ENCODE measurements at places on chromosomes 1 and 21.

GRCh38 chr1:168939947-168940223 is 166.6 kb upstream of the ATP1B1 start:
- DNase-seq = no peak

- no peak for DNase-seq
Observed at GRCh38 chr21:36100971-36101641, 31.3 kb downstream of the CBR1 start.

GRCh38 chr1:225919906-225920305 is 4.1 kb downstream of the PYCR2 start:
- no peak for DNase-seq

DNA sequence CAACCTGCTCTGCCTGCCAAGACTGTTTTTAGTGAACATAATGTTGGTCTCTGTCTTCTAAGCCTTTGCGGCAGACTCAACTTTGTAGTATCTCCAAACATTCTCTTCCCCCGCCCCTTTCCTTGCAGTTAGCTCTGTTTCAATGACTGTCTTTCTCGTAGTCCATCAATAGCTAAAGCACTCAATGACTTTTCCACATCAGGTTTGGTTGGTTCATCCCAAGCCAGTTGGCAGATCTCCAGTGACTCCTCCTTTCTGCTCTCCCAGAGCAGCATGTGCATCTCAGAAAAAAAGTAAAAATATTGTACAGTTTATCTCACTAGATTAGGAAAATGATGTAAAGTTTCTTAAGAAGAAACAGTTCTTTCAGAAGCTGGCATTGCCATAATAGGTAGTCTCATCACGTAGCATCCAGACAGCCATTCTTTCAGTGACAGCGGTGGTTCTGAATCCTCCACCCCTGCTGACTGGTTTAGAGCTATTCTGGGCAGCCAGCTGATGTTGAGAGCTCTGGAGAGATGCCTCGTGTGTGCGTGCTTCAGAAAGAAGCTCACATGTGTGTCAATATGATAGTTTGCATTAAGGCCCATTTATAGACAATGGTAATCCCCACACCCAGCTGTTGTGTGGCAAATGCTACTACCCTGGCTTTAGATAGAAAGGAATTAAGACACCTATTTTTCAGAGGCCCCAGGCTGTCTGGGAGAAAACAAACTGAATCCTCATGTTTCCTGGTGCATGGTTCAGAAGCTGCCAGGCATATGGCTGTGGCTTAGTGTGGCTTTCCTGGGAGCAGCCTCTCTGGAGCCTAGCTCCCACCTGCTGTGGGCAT is 53.2 kb downstream of the CNN3 start:
- no peak for DNase-seq

- no peak for DNase-seq
Observed at GRCh38 chr1:67892476-67893125, 59.3 kb upstream of the GNG12 start.

- DNase-seq = no peak
Observed at GRCh38 chr1:9561429-9561828, 22.2 kb downstream of the SLC25A33 start.

DNA sequence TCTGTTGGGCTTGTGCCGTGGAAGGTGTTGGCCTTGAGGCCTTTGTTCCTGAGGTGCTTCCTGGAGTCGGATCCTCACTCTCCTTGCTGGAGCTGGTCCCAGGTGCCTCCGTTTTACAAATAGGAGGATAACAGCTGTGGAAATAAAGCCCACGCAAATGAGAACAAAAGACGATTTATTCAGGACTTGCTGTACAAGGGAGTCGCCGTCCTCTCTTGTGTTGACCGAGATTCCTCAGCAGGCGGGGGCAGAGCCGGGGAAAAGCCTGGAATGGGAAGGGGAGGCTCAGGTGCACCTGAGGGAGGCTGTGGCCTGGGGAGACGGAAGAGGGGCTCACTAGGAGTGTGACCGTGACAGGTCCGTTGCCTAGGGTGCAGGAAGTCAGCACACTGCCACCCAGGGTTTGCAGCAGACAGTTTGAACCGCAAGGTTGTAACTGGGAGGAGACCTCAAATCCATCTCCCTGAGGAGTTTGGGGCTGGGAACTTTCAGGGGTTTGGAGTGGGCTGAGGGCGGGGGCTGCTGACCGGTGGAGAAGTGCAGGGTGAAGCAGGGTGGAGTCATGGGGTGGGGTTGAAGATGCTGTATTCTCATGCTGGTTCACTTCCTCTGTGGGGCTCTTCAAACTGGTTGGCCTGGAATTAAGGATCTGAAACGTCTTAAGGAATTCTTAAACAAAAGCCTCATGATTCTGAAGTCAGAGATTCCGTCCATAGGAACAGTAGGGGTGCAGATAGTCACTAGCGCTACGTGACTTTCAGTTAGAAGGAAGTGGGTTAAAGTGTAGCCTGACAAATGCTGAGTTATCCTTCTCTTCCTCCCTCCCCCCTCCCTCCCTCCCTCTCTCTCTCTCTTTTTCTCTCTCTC is 2.6 kb upstream of the CSTB start:
- no peak for DNase-seq

- no peak for DNase-seq
Observed at GRCh38 chr21:44751799-44752636, 40.6 kb upstream of the TSPEAR start.

GRCh38 chr1:43914576-43915525 is 18.8 kb upstream of the ARTN start:
- no peak for DNase-seq

DNA sequence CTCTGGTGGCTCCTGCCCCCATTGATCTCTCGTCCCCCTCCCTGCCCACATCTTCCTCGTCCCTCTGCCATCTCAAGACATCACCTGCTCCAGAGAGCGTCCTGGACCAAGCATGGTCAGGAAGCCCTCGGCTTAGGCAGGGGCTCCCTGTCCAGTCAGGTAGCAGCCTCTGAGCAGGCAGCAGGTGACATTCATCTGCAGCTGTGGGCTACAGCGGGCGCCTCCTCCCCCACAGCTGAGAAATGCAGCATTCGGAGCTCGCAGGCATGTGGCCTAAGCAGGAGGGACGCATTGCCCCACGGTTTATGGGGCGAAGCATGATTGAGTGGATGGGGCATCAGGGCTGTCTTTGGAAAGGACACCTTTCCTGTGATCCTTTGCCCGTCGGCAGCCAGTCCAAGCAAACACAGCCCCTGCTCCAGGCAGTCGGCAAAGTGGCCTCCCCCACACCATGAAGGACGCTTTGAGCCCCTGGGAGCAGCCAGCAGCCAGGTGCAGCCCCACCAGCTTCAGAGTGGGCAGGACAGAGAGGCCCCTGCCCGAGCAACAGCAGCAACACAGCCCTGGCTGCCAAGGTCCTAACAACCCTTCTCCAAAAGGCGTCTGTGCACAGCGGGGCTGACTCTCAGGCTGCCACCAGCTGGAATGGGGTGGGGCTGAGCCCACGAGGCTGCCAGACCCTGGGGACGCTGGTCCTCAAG is 234.1 kb upstream of the VAMP3 start:
- DNase-seq = no peak

GRCh38 chr1:18948913-18949685 is 7.4 kb downstream of the IFFO2 start:
- DNase-seq = no peak

DNA sequence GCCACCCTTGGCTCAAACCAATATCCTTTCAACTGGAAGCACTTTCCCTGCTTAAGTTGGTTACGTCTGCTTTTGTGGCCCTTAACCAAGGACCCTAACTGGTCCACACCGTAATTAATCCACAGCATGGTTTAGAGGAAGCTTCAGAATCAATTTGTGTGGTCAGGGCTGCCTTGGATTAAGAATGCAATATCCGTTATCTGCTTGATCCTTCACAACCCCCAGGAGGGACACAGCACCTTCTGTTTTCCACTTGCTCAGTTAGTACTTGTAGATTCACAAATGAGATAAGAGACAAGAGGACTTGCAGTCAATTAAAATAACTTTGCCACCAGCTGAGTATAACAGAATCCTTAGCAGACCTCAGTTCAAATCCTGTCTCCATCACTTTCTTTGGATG is 56.9 kb upstream of the LRP8 start:
- DNase-seq = no peak

- no peak for DNase-seq
Observed at GRCh38 chr21:15631342-15631741, 98.4 kb upstream of the USP25 start.

GRCh38 chr1:36924282-36924811 is 110.0 kb downstream of the GRIK3 start:
- no peak for DNase-seq

DNA sequence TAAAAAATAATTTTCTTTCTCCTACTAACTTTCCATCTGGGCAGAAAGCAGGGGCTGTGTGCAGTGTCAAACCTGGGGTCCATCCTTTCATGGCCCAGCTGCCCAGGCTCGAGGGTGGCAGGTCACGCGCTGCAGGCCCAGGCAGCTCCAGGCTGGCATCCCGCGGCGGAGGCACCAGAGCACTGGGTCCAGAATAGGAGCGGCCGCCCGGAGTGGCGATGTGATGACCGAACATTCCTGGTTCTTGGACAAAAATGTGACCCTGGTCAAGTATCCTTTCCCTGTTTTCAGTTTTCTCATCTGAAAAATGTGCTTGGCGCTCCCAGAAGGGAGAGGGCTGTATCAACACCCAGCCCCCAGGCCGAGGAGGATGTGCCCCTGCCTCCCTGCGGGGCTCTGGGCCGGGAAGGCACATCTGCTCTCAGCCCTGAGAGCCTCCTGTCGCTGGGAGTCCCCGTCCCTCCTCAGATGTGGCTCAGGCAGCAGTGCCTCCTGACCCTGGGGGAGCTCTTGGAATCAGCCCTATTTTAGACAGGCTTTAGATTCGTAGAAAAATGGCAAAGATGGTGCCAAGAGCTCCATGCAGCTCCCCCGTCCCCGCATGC is 29.3 kb downstream of the SLX9 start:
- DNase-seq = no peak

DNA sequence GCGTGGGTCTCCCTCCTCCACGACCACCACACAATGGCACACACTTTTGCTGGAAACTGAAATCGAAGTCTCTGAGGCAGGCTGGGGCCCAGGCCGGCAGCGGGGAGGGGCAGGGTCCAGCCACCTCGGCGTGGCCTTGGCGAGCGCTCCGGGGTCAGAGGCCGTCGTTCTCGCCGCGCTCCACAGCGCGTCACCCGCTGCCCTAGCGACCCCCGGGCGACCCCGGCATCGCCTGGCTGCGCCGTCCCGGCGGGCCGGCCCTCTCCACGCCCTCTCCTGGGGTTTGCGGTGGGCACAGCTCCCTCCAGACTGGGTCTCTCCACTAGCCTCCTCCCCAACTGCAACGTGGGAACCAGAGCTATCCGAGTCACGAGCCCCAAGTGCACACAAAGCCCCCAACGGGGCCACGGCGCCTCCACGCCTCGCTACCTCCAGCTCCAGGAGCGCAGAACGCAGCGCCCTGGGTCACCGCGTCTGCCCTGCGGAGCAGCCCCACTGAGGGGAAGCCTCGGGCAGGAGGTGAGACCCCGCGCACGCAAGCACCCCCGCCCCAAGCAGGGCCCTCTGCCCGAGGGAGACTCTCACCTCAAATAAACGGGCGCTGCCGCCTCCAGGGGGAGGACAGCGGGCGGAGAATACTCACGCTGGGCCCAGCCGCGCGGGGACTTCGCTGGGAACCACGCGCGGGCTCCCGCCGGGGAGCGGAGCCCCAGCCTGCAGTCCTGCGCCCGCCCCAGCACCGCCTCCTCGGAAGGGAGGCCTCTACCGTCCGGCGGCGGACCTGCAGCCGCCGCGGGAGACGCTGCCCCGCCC is 134.0 kb upstream of the BARHL2 start:
- peak; percentile 41 for DNase-seq

GRCh38 chr1:47439017-47439818 is 1.4 kb downstream of the FOXD2 start:
- no peak for DNase-seq

DNA sequence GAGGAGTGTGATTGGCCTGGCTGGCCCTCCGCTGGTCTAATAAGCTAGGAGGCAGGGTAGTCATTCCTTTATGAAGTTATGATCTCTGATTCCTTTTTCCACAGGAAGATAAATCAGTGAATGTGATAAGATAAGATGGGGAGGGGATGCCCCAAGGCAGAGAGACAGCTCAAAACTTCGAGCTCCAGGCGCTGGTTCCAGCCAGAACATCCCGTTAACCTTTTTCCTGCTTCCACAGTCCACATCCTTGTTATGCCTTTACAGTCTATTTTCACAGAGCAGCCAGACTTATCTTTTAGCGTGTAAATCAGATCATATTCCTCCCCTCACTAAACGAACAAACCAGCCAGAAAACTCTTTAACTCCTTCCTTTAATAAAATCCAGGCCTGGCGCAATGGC is 38.5 kb upstream of the BMP8B start:
- DNase-seq = no peak

DNA sequence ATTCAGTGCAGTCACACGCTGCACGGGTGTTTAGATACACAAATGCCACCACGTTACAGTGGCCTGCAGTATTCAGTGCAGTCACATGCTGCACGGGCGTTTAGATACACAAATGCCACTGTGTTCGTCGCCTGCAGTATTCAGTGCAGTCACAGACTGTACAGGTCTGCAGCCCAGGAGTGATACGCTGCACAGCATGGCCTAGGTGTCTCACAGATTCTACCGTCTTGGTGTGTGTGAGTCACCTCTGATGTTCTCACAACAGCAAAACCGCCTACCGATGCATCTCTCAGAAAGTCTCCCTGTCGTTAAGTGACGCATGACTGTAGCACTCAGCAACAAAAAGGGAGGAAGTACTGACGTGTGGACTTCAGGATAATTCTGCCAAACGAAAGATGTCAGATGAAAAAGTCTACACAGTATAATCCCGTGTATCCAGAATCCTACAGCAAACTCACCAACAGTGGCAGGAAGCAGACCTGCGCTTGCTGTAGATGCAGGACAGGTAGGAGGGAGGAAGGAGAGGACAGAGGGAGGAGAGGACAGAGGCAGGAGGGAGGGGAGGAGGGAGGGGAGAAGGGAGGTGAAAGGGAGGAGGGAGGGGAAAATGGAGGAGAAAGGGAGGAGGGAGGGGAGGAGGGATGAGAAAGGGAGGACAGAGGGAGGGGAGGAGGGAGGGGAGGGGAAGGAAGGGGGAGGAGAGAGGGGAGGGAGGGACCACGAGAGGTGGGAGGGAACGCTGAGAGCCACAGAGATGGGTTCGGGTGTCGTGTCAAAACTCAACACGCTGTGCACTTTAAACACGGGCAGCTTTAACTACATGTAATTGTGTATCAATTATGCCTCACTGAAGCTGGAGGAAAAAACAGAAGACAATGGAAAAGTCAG is 36.3 kb upstream of the PCBP3 start:
- DNase-seq = peak; percentile 19
